ENCODE measurements at places on chromosomes 6 and 20.

GRCh38 chr6:124741341-124741740 lies 220.9 kb upstream of the RNF217 start:
- DNase-seq = no peak

DNA sequence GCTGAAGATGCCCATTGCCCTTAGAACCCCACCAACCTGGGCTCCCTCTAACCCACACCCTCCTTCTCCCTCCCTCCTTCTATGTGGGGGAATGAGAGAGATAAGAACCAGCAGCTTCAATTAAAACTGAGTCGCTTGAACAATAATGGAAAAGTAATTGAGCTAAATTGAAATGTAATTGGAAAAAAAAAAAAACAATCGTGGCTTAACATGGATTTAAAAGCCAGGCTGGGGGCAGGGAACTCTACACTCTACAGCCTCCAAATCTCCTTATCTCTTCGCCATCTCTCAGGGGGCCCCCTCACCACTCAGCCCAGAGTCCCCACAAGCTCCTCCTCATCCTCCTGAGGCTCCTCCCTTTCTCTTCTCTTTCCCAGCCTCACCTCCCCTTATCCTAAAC lies 83.2 kb downstream of the MDGA1 start:
- DNase-seq = no peak

DNA sequence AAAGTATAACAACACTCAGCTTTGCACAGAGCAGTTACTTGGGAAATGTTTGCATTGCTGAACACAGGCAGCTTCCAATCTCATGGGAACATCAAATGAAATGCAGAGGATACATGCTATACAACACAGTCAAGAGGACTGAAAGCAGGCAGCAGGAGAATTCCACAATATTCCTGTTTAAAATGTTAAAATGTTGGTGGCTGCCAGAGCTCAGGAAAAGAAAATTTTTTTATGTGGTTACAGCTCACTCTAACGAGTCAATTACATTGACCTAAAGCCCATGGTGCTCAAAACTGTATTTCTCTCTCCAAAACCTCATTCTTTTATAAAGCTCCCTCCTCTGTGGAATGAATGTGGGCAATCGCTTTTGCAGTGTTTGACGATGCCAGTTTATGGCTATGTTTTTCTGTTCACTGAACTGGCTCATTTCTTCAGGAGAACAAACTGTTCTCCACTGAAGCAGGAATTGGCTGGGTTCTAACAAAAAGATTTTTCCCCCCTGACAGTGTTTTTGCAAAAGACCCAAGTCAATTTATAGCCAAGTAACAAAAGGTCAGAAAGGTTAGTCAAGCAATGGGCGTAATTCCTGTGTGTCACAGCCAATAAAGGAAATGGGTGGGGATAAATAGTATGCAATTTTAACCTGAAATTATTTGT lies 69.0 kb downstream of the ZHX3 start:
- DNase-seq = no peak

- DNase-seq = no peak
Measured at GRCh38 chr20:59027741-59028320, 4.3 kb downstream of the ATP5F1E start.

DNA sequence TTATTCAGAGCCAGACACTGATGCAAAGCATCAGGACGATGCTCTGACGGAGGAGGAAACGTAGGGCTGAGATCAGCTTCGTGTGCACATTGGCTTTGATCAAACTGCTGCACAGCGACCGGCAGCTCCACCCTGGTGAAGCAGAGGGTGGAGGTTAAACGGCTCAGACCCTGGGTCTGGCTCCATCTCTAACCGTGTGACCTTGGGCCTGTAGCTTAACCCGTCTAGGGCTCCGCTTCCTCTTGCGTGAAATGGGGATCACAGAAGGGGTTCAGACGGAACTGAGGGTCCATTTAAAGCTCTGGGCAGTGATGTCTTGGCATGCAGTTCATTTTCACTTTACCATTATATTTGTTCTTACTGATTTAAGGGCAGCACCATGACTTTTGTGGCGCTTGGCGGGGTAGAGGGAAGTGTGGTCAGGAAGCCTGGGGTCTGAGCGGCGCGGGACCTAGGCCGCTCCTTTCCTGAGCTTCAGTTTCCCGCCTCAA lies 644 bp downstream of the RBL1 start:
- DNase-seq = peak; percentile 28

DNA sequence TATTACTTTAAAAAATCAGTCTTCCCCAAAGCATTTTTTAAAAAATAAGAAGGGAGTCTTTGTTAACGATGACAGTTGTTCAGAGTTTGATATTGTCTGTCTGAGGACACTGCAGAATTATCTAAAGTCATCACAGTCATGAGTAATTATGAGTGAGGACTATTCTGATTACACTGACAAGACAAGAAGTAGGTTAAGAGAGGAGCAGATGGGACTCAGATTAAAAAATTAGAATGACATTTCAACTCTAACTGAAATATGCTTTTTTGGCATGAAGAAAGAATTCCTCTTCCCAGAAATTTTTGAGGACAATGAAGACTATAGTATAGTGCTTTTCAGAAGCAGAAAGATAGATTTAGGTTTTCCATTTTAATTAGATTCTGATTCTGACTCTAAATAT lies 456.5 kb downstream of the EPHA7 start:
- no peak for DNase-seq

- no peak for DNase-seq
Measured at GRCh38 chr6:87754828-87755227, 52.8 kb upstream of the AKIRIN2 start.

DNA sequence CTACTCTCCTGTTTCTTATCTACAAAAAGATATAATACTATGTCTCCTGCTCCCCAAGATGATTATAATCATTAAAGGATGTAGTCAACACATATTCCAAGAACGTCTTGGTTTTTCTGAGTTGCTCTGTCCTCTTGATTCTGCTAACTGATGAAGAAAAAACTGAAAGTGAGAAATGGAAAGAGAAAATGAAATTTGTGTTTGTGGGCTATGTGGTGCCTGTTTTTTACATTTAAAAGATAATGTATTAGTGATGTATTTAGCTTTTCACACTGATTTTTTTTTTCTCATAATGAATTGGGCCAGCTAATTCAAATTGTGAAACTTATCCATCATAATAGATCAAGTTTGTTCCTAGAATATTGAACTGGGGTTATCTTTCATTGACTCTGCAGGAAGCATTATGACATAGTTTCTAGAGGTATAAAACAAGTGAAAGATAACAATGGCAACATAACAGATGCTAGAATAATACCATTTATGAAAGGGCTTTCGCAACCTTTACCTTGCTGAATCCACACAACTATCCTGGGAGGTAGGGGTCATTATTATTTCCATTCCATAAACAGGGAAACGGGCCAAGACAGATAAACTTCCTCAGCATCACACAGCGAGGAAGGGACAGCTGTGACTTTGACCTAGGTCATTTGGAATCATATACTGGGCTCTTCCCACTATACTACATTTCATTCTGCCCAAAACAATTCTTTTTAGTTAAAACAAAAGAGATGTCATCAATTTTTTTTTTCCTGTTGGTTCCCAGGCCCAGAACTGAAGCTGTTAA lies 336.7 kb downstream of the GJA1 start:
- no peak for DNase-seq

DNA sequence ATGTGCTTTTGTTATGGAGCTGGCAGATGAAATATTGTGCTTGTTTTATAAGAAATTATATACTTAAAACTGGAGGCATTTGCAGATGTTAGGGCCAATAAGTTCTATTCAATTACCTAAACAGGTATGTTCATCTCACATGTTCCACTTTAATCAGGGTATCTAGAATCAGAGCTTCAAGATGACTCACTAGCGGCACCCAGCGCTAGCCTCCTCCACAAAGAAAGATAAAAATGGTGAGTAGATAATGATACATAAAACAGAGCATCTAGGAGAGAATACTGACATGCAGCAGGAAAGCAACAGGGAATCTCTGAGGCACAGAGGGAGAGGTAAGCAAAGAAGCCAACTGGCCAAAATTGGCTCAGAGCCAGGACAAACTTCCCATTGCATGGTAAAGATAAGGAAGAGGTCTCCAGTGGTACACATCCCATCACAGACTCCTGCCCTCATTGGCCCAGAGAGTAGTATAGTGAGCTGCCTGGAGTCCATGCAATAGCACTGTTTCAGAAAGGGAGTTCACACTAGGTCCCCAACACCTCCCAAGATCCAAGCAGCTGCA lies 200.7 kb upstream of the SPTLC3 start:
- DNase-seq = no peak

GRCh38 chr20:34618676-34619075 lies 58.2 kb downstream of the PIGU start:
- no peak for DNase-seq

- no peak for DNase-seq
Measured at GRCh38 chr20:64139199-64140060, 24.8 kb upstream of the MYT1 start.

DNA sequence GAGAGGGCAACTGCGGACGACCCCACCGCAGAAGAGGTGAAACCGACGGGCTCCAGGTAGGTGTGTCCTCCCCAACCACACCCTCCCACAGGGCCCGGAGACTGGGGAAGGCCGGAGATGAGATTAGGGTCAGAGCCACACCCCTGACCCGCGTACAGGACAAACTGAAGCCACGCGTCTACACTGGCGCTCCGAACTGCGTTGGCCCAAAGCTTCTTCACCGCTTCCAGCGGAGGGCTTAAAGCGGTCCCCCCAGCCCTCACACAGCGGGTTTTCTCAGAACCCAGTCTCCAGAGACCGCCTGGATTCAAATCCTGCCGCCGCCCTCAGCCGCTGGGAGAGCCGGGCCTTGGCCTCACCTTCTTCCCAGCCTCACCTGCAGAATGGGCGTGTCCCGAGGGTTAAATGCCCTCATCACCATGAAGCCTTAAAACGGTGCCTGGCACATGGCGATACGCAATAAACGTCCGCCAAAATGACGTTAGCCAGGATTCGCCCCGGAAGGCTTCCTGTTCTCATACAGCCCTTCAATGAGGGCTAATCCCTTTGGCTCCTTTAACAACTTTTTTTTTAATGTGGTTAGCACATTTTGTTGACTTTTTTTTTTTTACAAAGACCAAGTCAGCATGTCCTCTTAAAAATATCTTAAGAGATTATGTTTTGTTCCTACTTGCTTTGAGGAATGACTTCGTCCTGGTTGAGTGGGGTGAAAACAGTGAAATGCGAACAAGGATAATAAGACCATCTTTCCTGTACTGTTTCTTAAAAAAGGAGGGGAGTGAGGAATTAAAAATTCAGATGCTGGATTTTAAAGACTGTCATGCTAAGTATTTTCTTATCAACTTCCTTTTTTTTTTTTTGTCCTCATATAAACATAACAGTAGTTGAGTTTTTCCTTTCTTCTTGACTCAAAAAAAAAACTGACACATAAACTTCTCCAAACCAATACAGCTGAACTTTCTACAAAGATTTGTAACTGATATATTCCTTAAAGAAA lies 15.1 kb upstream of the ZNF217 start:
- DNase-seq = no peak

DNA sequence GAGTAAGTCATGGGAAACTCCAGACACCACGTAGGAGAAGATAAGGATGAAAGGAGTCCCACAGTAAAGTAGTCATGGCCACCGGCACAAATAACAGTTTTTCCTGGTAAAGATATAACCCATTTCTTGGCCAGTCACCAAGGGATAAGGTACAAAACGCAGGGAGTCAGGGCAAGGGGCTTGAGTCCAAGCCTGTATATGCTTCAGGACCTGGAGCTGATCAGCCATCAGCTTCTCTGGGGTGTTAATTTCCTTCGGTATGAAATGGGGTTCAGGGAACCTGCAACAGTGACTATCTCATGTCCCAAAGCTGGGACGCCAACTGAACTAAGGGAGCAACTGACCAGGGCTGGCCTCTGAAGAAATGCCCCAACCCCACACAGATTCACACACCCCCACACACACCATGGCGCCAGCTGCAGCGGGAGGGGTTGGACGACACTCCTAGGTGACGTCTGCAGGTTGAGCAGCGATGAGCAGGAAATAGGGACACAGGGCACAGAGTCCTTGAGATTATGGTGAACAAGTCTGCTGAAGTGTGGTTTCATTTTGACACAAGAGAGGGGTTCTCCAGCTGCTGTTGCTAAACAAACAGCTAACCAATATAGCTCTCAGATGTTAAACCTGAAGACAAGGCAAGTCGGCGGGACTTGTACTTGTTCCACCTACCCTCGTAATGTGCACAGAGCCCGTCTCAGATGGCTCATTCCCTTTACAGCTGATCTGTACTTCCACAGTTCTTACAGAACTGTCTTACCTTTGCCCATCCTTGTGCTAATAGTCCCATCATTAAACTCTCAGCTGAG lies 7.4 kb upstream of the ADTRP start:
- peak; percentile 11 for DNase-seq

GRCh38 chr6:24967211-24967610 lies 31.5 kb upstream of the RIPOR2 start:
- no peak for DNase-seq

DNA sequence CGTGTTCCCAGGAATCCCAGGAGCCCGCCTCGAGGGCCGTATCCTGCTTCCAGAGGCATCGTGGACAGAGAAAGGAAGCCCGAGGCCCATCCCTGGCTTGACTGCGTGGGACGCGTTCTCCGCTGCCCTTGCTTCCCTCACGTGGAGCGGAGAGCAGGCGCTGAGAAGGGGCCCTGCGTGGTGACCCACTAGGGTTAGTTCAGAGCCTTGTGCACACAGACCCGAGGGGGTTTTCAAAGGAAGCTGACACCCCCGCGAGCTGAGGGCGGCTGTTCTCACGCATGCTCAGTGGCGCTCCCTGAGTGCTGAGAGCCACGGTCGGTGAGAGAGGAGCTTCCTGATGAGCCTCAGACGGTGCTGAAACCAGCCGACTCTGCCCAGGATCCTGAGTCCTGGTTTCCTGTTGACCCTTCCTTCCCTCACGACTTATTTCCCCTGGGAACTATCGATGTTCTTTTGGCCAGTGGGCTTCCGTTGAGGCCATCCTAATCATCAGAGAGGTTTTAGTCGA lies 28.9 kb upstream of the CCR6 start:
- peak; percentile 82 for DNase-seq

GRCh38 chr6:89406141-89406540 lies 5.9 kb downstream of the RRAGD start:
- no peak for DNase-seq

- no peak for DNase-seq
Measured at GRCh38 chr6:113401231-113401630, 455.9 kb upstream of the MARCKS start.

GRCh38 chr6:153104220-153104619 lies 26.9 kb downstream of the RGS17 start:
- no peak for DNase-seq

GRCh38 chr6:7809346-7809745 lies 83.4 kb downstream of the BMP6 start:
- DNase-seq = no peak

DNA sequence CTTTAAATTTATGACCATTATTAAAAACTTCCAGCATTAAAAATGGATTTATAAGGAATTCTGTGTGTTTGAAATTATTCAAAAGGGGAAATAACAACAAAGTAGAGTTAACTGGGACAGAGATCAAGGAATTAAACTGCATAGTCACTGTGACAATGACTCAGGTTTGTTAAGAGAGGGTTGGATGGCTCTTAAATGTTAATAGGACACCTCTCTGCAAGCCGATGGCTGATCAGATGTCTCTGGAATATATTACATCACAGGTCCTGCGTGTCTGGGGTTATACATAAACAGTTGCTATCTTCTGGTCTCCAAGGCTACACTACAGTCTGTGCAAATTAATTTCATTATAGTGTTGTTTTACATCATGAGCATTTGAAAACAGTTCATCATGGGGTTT lies 574.3 kb downstream of the COL12A1 start:
- DNase-seq = no peak

- no peak for DNase-seq
Measured at GRCh38 chr20:62344782-62345181, 22.3 kb downstream of the LAMA5 start.

GRCh38 chr6:31190488-31190887 lies 20.0 kb upstream of the POU5F1 start:
- no peak for DNase-seq

GRCh38 chr6:5580736-5581581 lies 319.6 kb downstream of the FARS2 start:
- no peak for DNase-seq

Measured in activated CD4-positive, alpha-beta T cell treated with anti-CD3 and anti-CD28 coated beads for 4 hours (primary cell).